ENCODE measurements at places on chromosomes 6 and 20.
A peak's percentile ranks its signal among the peaks of the same experiment; 100 is the strongest.

DNA sequence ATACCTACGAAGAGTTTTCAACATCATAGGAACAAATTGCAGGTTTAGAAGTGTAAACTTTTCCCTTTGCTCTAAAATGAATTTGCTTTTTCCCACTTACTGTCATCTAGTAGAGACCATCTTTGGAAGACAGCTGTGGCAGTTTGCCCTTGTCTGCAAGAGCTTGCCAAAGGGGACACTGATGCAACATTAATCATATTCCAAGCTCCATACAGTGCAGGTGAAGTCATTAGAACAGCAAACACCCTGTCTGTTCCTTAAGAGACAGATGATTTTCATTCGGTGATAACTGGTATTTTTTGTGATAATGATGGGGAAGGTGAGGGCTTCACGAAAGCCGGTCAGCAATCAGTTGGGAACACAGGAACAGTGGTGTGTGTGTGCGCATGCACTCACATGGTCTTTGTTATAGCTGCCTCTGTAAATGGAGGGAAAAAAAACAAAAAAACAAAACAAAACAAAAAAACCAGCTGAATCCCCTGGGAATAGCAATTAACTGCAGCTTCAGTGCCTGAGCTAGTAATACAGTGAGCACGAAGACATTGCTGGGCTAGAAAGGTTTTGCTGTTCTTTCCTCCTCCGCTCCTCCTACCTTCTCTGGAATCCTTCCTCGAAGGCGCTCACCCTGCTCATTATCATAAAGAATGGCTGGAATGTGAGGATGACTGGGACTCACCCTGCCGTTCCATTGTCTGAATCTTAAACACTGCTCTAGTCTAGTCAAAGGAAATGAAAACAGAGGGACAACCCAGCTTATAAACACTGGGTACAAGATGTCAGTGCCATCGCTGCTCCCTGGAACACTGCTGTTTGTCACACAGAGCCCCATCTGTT lies 35.2 kb upstream of the KIF13A start:
- DNase-seq = no peak

GRCh38 chr6:33665957-33666356 lies 44.8 kb downstream of the ITPR3 start:
- no peak for DNase-seq

GRCh38 chr6:49423817-49424216 lies 39.2 kb downstream of the MMUT start:
- DNase-seq = no peak

DNA sequence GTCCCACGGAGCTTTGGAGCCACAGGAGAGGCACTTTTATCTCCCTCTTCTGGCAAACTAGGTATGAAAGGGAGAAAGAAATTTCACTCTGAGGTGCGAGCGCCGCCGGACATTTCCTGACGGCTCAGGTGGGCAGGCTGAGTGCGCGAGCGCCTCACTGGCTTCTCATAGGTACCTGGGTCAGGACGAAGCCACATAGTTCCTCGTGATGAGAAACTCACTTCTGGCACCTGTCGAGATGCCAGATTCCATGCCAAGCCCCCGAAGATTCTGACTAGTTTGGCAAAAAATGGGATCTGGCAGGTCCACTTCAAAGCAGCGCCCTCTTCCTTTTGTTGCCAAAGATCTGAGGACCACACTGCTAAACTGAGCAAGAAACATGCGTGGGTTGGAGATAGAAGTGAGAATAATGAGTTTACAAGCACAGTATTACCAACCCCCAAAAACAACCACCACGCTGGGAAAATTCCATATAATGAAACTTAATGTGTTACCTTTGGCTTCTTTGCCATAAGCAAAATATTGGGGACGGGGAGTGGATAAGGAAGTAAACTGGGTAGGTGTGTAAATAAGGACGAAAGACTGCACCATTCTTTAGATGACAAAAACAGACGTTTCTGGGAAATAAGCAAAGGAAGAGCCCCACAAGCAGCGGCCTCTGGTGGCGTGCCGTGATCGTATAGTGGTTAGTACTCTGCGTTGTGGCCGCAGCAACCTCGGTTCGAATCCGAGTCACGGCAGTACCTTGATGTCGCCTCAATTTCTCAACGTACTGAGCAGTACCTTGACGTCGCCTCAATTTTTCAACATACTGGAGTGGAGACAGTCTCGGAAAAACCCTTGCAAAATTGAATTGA lies 89.8 kb upstream of the PRSS16 start:
- DNase-seq = peak; percentile 86

GRCh38 chr6:26588965-26589364 lies 7.8 kb upstream of the ABT1 start:
- no peak for DNase-seq

GRCh38 chr20:17644451-17644850 lies 37.6 kb downstream of the RRBP1 start:
- DNase-seq = no peak

DNA sequence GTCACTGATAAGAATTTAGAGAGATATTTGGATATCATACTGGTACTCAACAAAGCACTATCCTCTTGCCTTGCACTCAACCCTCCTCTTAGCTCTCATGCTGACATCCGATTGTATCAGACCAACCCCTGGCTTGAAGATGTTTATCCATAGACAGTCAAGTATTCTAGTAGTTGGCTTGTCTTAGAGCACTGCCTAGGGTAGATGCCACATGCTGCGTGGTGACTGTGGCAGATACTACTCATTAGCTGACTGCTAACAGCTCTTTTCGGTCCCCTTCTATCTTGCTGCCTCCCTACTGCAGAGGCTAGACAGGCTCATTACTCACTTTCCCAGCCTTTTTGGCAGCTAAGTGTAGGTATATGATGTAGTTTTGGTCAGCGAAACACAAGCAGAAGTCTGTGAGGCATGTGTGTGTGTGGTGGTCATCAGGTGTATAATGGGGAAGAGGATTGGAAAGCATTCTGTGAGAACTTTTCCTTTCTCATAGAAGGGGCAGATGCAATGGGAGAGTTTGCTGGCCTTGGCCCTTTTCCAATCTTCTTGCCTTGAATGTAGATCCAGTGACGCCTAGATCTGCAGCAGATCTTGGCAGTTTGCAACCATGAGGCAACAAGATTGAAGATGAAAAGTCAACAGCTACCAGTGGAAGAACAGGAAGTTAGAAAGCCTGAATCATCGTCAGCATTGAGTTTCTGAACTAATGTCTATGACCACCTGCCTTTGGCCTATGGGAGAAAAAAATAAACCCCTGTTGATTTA lies 4.4 kb upstream of the IFNGR1 start:
- no peak for DNase-seq

DNA sequence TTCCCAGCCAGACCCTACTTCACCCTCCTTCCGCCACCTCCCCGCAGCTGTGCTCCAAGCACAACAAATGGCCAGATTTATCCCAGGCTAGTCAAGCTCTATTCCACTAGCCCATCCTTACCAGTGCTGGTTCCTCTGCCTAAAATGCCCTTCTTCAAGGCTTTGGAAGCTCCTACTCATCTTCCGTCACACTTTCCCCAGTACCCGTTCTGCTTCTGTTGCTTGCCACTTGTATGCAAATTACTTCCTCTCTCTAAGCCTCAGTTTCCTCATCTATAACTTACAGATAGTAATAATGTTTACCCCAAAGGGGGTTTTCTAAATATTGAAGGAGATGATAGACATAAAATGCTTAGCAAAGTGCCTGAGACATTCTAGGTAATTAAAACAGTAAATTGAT lies 193.1 kb downstream of the MAFB start:
- DNase-seq = no peak

GRCh38 chr20:51703400-51704287 lies 64.5 kb downstream of the ATP9A start:
- DNase-seq = no peak

DNA sequence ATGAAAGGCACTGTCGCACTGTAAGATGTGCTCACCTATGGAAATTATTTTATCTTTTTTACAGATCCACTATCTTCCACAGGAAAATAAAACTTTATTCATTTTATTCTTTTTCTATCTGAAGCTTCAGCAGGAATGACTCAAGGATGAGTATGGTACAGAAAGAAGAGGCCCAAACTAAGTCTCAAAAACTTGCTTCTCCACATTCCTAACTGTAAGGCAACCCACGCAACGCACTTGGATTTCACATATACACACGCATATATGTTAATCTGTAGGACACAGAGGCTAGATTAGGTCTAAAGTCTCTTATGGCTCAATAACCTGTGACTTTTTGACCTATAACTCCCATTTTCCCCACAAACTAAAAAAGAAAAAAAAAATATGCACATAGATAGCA lies 81.9 kb downstream of the RALGAPA2 start:
- DNase-seq = no peak

GRCh38 chr20:5844063-5844681 lies 94.0 kb downstream of the SHLD1 start:
- DNase-seq = peak; percentile 73

DNA sequence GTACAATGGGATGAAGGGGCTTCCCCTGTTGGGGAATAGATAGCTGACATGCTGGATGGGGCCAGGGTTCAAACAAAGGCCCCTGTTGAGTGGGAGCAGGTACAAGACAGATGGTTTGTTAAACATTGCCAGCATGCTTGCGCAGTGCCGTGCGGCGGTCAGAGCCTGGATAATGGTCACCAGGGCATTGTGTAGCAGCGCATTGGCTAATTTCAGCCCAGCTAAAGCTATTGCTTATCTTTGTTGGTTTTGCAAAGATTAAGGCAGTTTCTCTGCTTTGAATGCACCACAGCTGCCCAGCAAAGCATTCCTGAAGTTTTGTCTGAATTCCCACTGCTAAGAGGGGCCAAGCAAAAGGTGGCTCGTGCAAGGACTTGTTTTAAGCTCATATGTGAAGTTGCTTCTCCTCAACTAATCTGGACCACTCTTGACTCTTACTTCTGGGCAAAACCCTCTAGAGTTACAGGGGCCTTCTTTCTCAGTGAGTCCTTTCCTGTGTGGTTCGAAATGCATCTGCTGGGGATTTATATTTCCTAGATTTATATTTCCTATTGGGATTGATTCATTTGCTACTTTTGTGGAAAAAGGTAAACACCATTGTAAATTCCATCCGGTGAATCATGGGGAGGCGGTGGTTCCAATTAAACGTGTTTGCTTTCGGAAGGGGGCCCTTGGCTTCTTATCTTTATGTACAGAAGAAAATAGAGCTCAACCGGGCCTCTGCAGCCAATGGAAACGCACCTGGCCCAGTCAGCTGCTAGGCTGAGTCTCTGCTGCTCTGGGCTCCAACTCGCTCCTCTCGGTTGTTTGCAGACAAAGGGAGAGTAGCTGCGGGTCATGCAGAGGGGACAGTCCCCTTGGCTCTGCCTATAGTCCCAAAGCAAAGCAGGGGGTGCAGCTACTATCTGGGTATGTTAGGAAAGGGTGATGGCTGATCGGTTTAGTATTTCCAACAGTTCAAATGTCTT lies 72.1 kb downstream of the FOXA2 start:
- DNase-seq = no peak

DNA sequence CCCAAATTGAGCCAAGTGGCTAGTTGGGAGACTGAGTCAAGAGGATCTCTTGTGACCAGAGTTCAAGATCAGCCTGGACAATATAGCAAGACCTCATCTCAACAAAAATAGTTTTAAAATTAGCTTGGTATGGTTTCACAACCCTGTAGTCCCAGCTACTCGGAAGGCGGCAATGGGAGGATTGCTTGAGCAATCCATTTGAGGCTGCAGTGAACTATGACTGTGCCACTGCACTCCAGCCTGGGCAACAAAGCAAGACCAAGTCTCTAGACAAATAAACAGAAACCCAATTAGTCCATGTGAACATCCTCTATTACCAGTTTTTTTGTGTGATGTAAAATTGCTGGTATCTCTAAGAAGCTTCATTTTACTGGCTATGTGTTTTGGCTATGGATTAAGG lies 106.2 kb downstream of the TULP4 start:
- DNase-seq = no peak

Data from stimulated activated CD4-positive, alpha-beta T cell treated with anti-CD3 and anti-CD28 coated beads, Interleukin-4, amount 100 ng/mL, for 24 hours (primary cell).